ENCODE measurements at places on chromosomes 6 and 20.

DNA sequence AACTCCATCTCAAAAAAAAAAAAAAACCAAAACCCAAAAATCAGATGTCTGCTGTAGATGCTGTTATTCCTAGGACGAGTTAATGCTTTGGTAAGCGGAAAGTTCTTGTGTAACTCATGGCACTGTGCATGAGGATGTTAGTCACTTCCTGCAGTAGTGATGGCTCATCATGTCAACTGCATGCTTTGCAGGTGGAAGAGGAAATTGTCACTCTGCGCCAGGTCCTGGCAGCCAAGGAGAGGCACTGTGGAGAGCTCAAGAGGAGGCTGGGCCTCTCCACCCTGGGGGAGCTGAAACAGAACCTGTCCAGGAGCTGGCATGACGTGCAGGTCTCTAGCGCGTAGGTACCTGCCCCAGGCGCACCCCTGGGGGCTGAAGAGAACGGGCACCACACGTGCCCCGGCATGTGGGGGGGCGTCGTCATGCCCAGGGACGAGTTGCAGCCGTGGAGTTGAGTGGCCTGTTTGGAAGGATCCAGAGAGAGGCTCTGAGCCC is 8.5 kb downstream of the TPD52L2 start:
- DNase-seq = no peak

DNA sequence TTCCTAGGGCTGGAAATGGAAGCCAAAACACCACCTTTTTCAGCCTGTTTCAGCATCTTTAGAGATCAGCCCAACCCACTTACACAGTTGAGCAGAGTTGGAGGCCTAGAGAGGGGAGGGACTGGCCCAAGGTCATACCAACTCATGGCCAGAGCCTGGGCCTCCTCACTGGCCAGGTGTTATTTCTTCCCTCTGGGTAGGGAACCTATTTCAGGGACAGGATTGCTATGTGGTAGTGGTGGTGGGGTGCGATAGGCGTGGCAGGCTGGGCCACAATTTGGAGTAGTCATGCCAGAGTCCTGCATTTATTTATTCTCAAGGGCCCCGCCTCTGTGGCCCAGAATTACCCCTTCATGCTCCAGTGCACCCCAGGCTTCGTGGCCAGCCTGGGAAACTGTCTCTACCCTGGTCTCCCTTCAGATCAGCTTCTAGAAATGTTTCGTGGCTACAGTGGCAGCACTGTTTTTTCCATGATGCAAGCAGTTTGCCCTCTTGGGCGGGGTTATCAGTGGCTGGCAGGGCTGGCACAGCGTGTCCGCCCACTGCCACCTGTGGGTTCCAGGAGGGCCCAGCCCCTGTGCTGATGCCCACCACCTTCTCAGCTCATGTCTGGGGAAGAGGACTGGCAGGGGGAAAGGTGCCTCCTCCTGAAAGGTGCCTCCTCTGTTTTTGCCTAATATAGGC is 6.2 kb downstream of the VEGFA start:
- DNase-seq = no peak

DNA sequence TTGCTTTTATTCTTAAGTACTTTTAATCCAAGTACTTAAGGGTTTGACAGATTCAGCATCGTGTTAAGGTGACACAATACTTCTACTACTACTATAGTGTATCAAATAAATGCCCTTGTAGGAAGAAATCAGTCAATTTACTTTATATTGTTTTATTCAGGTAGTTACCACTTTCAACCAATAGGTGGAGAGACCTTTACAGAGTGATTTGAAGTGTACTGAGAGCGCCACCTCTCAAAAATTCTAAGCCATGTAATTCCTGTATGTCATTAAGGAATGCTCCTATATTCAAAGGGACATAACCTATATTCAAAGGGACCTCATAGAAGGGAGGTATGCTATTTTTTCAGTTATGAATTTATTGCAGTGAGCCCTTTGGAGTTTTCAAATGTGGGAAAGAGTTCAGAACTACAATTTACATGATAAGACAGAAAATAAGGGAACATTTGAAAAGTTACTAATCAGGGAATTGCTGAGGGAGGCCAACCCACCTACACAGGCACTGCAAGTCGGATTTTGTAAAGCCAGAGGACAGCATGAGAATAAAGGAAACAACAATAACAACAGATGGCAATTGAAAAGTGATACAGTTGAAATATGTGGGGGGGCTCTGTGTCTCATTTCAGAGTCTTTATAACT is 955.6 kb downstream of the TBC1D32 start:
- peak; percentile 83 for DNase-seq

DNA sequence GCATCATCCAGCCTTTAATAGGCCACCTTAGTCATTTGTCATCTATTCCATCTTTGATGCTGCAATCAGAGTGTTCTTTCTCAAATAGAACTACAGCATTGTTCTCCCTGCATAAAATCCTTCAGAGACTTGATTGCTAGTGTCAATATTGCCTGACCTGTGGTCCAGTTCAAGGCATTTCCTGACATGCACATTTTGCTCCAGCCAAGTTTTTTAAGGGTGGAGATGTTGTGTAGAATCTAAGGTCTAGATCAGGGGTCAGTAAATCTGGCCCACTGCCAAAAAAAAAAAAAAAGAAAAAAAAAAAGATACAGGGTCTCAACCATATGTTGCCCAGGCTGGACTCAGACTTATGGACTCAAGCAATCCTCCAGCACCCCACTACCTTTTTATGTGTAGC is 354.4 kb downstream of the FRK start:
- no peak for DNase-seq

GRCh38 chr6:147570681-147571080 is 62.2 kb downstream of the SAMD5 start:
- no peak for DNase-seq

- no peak for DNase-seq
These were observed 164.7 kb upstream of the SNX9 start for GRCh38 chr6:157658301-157658700.

DNA sequence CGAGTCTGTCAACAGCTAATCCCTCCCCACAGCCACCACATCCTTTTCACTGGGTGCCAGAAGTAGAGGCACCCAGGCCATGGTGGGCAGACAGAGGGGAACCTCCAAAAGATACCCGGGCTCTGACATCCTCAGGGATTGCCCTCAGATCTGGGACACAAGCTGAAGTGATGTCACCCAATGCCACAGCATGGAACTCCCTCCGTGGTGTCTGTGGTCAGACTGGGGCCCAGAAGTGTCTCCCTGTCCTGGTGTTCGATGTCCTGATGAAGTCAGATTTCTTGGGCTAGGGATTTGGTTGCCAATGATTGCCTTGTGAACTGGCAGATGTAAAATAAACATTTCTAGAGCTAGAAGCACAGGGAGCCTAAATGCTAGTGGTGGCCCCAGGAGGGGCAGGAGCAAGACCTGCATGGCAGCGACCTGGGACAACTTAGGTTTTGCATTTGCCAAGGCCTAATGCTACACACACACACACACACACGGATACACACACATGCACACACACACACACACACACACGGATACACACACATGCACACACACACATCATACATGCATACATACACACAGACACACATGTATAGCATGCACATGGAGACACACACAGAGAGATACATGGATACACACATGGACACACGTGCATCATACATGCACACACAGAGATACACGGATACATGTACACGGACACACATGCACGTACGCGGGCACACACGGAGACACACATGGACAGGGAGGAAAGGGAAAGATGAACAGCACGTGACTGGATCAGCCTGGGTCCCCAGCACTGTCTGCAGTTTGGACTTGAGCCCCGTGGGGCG is 221.0 kb downstream of the NFATC2 start:
- DNase-seq = no peak

DNA sequence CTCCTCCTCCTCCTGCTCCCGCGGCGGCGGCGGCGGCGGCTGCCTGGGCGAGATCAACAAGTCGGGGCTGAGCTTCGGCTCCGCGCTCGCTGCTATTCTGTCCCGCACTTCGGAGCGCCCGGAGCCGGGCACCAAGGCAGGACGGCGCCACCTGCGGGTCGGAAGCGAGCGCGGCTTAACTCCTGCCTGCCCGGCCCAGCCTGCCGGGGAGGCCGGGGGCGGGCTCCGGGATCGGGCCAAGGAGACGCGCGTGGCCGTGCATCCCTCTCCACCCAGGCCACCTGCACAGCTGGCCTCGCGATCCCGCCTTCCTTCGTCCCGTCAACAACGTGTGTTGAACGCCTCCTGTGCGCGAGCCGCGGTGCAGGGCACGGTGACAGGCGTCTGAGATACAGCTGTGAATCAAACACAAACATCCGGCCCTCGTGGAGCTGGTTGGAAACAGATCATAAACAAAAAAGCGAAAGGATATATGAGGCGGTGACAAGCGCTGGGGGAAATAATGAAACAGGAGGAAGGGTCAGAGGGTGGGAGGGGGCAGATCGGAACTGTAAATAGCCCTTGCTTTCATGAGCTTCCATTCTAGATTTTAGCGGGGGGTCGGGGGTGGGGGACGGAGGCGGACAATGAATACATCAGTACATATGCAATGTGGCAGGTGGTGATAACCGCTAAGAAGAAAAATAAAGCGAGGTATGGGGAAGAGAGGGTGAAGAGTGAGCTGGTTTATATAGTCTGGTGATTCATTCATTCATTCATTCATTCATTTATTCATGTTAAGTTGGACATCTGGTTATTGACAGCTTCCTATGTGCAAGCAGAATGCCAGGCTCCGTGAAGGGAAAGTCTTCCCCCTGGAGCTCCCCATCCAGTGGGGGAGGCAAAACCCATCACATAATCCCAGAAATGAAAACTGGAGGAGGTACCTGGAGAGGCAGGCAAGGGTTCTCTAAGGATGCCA is 2.0 kb upstream of the KCNB1 start:
- DNase-seq = peak; percentile 55

DNA sequence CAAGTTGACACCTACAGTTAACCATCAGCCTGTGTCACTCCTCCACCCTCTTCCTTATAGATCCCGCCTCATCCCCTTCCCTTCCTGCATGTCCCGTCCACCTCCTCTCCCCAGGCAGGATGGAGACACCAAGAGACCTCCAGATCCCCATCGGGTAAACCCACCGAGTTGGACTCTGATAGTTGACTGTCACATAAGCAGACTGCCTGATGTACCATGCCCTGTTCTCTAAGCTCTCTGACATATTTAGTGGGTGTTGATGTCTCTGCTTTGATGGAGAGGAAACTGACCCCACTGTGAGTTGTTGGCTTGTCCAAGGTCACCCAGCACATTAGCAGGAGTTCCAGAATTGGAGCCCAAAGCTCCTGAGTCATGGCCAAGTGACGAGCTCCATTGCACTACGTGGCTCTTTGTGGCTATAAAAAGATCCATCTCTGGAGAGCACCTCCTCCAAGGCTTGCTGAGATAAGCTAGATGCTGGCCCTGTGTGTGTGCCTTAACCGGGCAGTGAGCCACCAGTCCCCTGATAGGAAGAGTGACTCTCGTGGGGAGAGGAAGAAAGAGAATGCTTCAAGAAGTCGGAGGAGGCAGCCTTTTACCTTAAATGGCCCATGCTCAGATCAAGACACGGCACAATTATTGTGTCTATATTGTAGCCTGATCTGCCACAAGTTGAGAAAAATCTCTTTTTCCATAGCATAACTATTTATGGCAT is 236.0 kb upstream of the ECI2 start:
- DNase-seq = no peak

- DNase-seq = no peak
These were observed 74.2 kb downstream of the TAF4 start for GRCh38 chr20:61991476-61991875.

DNA sequence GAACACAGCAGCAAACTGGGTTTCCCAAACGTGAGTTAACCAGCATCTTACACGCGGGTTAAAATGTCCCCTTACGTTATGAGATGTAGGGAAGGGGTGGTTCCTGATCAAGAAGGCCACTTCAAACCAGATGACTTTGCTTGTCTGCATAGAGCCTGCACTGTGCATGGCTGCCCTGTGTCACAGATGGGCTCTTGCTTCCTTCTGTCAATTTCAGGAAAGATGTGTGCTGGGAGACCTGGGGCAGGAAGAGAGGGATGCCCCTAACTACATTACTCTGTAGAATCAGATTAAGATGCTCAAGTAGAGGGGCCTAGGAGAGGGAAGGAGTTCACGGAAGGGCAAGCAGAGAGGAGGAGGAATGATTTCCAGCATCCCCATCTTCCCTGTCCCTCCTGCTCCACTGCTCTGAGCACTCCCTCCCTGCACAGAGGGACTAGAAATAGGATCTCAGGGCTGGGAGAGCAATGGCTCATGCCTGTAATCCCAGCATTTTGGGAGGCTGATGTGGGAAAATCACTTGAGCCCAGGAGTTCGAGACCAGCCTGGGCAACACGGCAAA is 63.5 kb upstream of the ZMYND8 start:
- no peak for DNase-seq

DNA sequence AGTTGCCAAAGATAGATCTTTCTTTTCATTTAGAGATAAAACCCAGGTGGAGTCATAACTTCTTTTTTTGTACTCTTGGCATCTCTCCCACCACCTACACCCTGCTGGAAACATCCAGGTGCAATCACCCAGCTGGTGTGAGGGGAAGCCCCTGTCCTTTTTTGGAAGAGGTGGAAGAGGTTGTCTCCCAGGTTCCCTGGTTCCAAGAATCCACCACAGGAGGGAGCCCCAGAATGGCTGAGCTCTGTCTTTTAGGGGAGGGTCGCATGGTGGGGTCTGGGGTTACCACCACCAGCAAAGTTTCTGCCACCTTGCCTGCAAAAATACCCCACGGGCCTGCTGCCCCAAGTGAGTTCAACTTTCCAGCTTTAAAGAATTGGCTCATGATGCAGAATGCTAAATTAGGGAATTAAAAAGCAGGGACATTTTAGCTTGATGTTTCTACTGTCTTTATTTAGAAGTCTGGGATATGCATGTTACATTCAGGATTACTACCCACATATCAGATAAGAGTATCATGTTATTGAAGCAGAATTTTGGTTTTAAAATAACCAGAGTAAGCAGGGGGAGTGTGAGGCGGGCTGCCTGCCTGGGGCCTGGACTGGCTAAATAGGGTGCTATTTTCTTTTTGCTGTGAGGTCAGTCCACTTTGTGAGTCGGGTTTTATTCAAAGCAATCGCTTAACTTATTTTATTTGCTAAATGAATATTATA is 11.0 kb downstream of the SMOC2 start:
- no peak for DNase-seq

- DNase-seq = no peak
These were observed 175.6 kb downstream of the FOXA2 start for GRCh38 chr20:22408521-22409402.

DNA sequence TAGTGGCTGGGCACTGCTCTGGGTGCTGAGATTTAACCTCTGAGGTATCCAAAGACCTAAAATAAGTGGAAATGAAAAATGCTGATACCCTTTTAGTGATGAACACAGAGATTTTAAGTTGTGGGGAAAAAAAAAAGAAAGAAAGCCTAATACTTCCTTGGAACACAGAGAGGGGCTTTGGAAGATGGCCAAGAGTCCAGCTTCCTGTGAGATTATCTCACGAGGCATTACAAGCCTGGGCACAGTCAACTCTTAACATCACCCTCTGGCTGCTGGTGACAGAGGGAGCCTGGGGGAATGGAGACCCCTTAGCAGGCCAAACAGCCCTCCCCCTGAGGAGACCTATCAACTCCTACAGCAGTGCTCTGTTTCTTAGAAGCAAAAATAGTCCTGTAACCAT is 19.7 kb downstream of the BTN2A1 start:
- no peak for DNase-seq

GRCh38 chr6:109783250-109783986 is 92.3 kb downstream of the FIG4 start:
- DNase-seq = peak; percentile 15

All from NAMALWA (cell line).